ENCODE measurements at places on chromosomes 2 and 18.

DNA sequence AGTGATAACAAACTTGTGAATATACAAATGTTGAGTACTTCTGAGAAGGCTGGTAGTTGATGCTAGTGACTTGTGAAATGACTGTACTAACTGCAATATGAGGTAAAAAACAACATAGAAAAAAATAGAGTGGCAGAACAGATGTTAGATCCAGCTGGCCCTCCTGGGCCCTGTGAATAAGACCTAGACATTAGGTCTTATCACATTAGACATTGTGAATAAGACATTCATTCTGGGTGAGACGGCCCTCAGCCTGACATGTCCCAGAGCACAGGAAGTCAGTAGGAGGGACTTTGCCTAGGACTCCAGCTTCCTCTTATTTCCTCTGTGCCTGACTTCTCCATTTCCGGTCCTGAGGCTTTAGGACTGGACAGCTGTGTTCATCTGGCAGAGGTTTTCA lies 22.9 kb downstream of the DOK1 start:
- no peak for DNase-seq

- DNase-seq: no peak
Measured at GRCh38 chr18:56468396-56468795, 170.0 kb downstream of the TXNL1 start.

DNA sequence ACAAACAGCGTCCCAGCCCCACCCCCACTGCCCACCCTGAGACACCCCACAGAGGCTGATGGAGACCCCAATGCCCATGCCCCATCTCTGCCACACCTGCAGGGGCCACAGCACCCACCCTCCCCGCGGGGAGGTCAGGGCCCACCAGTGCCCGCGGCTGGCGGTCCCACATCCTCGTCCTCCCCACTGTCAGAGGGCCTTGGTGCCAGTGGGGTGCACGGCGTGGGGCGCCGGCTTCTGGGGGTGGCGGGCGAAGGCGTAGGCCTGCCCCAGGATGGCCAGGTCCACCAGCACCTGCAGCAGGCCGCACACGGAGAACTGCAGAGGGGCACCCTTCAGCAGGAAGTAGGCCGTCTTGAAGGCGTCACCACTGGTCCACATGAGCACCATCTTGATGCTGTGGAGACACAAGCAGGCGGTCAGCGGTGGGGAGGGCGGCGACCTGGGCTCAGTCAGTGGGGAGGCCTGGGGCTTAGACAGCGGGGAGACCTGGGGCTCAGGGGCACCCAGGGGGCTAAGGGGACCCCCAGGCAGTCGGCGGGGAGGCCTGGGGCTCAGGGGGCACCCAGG lies 47.6 kb downstream of the SLC66A2 start:
- no peak for DNase-seq

- DNase-seq: no peak
Measured at GRCh38 chr2:24509425-24509824, 18.4 kb downstream of the NCOA1 start.

DNA sequence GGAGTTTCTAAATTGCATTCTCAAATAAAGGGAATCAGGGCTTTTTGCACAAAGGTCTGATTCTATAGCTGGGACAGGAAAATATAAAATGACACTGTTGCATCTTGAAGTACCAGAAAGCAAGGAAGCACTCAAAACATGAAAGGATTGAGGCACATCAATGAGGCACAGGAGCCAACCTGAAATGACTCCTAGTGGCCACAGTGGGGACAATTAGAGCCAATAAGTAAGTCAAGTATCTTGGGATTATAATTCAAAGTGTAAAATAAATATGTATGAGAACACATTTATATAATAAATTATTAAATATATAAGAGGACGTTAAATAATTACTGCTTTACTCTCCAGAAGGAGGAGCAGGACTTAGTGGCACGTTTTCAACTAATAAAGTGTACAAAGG lies 1259.5 kb upstream of the CDH2 start:
- no peak for DNase-seq

DNA sequence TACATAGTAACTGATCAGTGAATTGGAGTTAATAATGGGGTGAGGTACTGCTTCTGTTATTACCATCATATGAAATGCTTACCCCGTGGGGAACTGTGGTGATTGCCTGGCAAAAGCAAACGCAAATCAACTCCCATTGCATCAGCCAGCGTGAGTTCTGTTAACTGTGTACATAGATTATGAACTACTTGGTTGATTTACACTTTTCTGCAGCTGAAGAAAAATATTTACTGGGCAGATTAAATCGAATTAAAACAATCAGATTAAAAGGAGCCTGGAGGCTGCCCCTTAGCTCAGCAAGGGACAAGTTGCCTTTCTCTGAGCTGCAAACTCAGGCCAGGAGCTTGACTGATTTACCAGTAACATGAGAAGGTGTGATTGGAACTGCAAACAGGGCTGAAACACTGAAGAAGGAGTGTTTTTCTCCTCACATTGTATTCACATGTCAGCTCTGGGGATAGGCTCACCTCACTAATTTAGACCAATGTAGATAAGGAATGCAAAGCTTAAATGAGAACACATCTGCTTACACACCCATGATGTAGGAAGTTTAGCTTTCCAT lies 220.1 kb downstream of the OSR1 start:
- no peak for DNase-seq

DNA sequence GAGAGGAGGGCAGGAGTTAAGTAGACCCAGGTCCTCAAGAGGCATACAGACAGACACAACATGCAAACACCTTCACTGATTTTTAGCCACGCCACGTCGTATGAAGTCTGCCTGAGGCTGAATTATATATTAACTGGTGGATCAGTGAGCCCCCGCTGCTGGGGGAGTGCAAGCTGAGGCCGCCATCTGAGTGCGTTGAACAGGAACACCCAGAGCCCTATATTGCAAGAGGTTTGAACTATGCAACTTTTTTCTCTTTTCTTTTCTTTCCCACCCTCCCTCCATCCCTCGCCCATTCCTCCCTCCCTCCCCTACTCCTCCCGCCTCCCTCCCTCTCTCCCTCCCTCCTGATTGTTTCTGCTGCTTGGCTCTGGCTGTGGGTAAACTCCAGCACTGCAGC lies 30.2 kb downstream of the SETBP1 start:
- DNase-seq: no peak

GRCh38 chr2:237209885-237210284 lies 124.2 kb downstream of the COPS8 start:
- DNase-seq: no peak

- no peak for DNase-seq
Measured at GRCh38 chr2:172143817-172144216, 41.1 kb upstream of the DLX2 start.

- no peak for DNase-seq
Measured at GRCh38 chr2:39608263-39608575, 57.5 kb upstream of the TMEM178A start.

GRCh38 chr2:26008851-26009566 lies 24.9 kb upstream of the RAB10 start:
- no peak for DNase-seq

DNA sequence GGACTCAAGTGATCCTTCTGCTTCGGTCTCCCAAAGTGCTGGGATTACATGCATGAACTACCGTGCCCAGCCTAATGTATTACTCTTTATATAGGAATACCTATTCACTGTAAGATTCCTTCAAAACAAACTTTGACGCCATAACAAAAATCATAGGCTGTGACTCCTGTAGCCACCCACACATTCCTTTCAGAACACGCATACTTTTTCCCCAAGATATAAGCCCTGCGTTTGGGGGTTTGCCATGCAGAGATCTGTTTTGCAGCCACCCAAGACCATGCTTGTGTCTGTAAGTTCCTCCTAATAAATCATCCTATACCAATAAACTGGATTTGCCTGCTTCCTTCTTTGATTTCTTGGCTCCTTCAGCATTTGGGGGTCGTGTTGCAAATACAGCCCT lies 46.0 kb upstream of the STON1 start:
- no peak for DNase-seq

DNA sequence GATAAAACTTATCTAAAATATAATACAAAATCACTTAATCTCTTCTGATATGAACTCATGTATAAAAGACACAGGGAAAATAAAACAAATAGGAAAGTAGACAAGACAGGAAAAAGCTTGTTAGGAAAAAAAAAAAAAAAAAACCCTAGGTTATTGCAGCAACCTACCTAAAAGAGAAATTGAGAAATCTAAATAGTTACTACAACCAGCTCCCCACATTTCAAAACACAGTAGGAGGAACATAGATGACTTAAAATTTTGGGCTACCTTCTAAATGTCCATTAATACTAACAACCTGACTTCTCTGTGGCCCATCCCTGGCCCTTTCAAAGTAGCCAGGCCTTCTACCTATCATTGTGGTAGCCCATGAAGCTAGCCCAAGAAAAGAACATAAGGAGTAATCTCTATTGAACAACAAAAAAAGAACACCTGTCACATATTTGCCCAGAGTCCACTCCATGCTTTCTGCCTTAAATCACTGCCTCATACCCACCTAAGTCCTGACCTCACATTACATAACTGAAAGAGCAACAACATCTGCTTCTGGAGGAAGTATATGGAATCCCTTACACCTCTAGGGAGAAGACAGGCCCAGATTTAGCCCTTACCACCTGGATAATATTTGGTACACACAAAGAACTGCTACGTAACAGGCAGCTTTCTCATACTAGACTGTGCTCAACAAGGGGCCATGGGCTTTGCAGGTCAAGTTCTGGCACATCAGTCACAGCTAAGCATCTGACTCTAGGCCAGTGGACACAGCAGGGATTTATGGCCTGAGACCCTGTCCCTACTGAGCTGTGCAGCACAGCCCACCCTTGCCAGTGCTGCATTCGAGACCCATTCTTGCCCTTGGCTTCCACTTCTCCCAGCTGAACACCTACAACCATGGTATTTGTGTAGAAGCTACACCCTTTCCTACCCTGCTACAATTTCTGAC lies 8.5 kb downstream of the SUCLG1 start:
- no peak for DNase-seq

DNA sequence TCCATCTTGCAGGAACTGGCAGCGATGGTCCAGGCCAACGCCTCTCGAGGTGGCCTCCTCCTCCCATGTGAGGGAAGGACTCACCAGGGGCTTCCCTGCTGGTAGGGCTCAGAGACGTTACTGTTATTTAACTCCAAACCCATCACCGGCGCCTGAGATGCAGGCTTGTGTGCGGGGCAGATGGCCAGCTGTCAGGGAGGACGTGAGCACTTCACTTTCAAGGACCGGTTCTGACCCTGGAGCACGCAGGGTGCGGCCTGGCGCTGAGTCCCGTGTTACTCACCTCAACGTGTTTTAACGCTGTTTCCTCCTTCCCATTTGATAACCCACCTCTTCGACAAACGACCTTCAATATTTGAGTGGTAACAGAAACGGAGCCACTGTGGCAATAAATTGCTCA lies 350.2 kb downstream of the ZNF516 start:
- no peak for DNase-seq

- DNase-seq: no peak
Measured at GRCh38 chr2:232776435-232776834, at the start of gene KCNJ13. Gene KCNJ13 (minus strand): TSS chr2:232776565. CDS start chr2:232771362, 5,203 bp downstream.

DNA sequence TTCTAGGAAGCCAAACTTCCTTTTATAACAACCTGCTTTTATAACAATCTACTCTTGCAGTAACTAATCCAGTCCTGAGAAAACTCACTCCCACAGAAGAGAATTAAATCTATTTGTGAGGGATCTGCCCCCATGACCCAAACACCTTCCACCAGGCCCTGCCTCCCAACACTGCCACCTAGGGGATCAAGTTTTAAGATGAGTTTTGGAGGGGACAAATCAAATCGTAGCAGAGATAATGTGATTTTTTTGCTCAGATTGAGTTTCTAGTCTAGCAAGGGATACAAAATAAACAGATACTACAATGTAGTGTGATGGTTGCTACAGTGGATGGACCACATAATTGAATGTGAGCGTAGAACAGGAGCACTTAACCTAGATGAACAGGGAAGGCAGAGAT lies 52.2 kb downstream of the NCOA1 start:
- no peak for DNase-seq

DNA sequence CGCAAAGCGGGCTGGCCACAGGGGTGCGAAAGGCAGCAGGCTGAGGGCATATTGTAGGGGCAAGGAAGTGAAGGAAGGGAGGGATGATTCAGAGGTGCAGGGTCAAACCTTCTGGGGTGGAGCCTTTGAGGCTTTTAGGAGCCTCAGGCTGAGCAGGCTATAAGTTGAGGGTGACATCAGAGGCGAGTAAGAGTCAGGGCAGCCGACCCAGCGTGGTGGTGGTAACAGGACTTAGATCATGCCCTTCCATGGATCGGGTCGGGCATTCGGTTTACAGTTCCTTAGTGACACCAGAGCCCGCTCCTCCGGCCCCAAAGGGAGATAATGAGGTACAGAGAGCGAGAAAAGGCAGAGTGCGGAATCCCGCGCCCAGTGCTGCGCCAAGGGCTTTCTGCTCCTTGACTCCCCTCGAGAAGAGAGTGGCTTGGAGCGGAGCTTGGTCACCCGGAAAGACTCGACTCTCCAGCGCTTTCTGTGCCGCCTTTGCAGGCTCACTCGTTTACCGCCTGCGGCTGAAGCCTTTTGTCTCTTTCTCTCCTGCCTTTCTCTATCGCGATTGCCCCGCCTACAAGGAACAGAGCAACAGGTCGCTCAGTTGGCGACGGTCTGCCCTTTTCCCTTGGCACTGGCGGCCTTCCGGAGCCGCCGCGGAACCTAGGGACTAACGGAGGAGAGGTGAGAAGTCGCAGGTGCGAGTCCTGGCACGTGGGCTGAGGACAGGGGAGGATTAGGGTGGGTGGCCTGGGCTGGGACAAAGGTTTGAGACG lies 720 bp downstream of the LBX2 start:
- DNase-seq: no peak

- no peak for DNase-seq
Measured at GRCh38 chr18:58152891-58153290, 108.9 kb downstream of the NEDD4L start.

DNA sequence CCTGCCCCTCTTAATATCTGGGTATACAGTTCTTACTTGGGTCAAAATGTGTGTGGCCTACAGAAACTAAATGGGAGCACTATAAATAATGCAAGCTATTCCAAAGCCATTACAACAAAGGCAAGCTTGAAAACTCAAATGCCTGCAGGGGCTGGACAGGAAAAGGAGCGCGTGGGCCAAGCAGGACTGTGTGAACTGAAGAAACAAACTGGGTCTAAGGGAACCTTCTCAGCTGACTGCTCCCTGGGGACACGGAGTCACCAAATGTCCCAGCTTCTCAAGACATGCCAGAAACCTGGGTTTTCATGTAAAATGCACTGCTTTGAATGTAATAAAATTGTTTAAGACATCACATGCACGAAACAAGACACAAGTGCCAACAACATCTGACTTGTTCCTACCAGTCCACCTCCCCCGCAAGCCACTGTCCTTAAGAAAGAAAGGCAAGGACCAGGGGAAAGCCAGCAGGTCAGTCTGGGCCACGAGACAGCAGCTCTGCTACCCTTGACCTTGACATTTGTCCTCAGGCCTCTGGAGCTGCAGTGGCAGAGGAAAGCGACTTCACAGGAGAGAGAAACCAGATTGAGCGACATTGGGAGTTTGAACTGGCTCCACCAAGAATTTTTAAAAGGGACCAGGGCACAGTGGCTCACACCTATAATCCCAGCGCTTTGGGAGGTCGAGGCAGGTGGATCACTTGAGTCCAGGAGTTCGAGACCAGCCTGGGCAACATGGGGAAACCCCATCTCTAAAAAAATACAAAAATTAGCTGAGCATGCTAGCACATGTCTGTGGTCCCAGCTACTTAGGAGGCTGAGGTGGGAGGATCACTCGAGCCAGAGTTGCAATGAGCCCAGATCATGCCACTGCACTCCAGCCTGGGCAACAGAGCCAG lies 89.7 kb upstream of the SH3BP4 start:
- DNase-seq: no peak
